H4 (cell line): ENCODE measurements at places on chromosomes 3 and 15. TPM values are rescaled to one million over a fixed set of nuclear protein-coding genes. Genes with fewer than 3 reads are reported as not detected.

DNA sequence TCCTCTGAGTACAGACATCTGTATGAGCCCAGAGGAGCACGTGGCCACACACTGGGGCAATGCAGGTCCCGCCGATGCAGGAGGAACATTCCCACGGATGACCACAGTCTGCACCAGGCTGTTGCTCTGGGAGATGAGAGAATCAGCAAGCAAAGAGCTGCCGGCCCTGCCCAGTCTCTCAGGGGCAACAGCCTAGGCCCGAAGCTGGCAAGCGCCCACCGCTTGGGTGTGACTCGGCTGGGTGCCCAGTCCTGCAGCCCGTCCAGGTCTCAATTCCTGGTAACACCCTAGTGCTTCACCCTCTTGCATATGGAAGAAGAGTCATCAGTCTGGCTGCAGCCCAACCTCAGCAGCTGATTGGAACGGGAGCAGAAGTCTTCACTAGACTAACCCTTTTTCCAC lies 153.7 kb upstream of the HES1 start:
- no peak for DNase-seq

DNA sequence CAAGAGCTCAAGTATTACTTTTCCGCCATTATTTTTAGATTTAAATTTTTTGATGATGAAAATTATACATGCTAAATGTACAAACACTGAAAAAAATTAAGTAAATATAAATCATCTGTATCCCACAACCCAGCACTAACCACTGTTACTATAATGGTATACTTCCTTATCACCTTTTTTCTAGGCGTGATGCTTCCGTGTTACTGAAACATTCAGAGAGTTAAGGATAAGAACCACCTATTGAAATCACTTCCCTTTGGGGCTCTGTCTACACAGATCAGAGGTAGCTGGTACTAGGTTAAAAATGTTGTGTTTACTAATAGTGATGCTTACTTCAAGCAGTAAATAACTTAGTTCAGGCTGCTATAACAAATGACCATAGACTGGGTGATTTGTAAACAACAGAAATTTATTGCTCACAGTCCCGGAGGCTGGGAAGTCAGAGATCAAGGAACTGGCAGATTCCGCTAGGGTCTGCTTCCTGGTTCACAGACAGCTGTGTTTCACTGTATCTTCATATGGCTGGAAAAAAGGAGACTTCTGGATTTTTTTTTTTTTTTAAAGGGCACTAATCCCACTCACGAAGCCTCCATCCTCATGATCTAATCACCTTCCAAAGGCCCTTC lies 6.4 kb downstream of the SNX4 start:
- DNase-seq = no peak

DNA sequence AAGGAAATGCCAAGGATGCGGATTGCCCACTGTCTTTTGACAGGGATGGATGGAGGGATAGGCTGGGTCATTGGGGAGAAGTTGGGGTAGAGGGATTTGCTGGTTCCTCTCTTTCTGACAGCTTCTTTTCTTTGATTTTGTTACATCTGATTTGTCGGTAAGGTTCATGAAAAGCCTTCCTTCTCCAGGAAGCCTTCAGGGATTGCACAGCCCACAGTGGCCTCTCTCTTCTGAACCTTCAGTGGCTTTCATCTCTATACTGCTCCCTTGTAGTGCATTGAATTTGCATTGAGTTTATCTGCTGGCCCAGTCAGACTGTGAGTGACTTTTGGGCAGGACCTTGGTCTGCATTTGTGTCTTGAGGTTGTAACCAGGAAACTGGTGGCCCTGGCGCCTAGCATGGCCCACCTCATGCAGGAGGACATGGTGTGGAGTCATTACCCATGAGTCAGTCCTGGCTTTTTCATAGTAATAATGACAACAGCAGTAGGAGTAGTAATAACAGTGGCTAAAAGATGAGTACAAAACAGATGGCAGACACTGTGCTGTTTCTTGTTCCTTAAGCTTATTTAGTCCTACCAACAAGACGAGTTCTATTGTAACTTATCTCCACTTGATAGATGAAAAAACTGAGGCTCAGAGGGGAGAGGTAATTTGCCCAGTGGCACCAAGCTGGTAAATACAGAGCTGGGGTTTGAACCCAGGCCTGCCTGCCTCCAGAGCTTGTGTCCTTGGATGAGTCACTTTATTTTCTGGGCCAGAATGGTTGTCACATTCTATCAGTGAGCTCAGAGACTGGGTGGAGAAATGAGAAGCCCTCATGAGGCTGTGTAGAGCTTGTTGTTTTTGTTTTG lies 28.4 kb downstream of the SMAD6 start:
- DNase-seq = no peak

NRROS gene
- 0.02 TPM in 1 of 2 replicates, not detected in the other for total RNA-seq

- no peak for DNase-seq
Measured at GRCh38 chr3:150736316-150736719, 26.7 kb downstream of the SIAH2 start.

- DNase-seq = no peak
Measured at GRCh38 chr3:10762116-10762515, 53.9 kb upstream of the SLC6A11 start.
